ENCODE measurements at places on chromosomes 1 and 21.

DNA sequence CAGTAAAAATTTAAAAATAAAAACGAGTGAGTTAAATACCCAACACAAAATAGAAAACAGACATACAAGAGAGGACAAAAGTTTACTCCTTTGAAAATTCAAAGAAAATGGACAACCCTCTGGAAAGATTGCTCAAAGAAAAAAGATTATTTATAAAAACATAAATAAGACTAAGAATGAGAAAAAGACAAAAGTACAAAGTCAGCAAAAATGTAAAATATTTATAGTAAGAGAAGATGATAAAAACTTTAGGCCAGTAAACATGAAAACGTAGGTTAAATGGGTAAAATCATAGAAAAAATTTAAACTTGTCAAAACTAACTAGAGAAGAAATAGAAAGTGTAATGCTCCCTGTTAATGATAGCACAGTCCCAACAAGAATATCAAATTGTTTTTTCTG is 31.9 kb upstream of the SLC45A1 start:
- DNase-seq = no peak

DNA sequence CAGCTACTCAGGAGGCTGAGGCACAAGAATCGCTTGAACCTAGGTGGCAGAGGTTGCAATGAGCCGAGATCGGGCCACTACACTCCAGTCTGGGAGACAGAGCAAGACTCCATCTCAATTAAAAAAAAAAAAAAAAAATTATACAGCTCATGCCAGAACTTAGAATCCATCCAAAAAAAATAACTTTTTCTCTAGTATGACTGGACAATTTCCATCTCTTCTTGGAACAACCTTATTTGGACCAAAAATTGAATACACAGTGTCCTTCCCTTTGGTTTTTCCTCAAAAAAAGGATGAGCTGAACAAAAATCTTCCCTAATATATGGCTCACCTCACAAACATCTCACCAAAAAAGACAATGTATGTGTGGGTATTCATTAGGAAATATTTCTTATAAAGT is 73.7 kb downstream of the TOR3A start:
- no peak for DNase-seq

- DNase-seq = no peak
Observed at GRCh38 chr1:110533230-110533629, 14.3 kb upstream of the KCNA10 start.

- no peak for DNase-seq
Observed at GRCh38 chr1:3988431-3988830, 88.4 kb upstream of the C1orf174 start.

- no peak for DNase-seq
Observed at GRCh38 chr1:192797891-192798290, 10.9 kb upstream of the RGS2 start.

DNA sequence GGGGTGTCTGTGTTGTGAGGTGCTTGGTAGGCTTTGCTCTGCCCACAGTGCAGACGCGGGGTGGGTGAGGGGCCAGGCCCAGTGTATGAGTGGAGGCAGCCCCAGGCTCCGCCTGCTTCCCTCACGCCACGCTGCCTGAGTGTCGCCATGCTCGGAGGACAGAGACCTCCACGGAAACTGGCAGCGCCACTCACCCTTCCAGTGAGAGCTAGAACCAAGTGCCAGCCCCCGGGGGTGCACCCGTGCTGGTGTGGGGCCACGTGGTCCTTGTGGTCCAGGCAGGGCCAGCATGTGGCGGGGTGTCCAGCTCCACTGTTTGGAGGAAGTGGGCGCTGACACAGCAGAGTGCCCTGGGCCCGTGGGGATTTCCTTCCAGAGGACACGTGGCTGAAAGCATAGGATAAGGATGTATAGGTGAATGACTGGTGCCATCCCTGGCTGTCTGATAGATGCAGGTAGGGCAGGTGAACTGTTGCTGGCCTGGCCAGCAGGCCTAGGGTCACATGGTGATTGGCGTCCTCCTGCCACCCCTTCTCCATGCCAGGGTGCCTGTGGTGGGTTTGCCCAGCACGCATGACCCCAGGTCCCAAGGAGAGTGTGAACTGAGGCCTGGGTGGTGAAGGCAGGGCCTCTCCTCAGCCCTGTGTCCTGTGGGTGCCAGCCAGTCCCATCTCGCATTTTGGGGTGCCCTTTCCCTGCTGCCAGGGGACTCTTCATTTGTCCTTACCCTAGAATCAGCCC is 3.8 kb downstream of the LRRC3 start:
- no peak for DNase-seq

DNA sequence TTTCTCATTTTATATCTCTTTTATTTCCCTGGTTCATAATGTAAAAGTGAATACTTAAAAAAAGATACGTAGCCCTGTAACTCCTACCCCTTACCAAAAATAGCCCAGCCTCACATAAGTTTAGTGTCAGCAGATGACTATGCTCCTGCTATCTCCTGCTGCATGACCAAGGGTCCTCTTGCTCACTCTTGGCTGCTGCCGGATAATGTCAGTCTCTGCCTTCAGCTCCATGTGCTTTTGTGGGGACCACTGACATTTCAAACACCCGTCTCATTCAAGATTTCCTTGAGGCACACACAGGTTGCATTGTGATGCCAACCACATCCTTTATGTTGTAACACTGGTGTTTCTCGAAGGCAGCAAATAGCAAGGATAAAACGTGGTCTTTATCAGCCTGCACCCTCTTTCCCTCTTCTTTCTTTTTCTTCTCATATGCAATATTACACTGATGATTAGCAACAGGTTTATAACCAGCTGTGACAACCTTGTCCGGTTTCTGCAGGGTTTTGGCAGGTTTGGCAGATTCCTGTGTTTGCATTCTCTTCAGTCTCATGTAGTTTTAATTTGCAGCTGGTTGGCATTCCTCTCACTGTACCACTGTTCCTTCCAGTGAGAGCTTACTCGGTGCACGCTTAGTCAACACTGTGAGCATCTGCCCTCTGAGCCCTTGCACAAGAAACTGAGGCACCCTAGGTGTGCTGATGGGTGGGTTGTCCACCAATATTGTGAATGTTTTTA is 62.2 kb downstream of the ZNF684 start:
- no peak for DNase-seq

DNA sequence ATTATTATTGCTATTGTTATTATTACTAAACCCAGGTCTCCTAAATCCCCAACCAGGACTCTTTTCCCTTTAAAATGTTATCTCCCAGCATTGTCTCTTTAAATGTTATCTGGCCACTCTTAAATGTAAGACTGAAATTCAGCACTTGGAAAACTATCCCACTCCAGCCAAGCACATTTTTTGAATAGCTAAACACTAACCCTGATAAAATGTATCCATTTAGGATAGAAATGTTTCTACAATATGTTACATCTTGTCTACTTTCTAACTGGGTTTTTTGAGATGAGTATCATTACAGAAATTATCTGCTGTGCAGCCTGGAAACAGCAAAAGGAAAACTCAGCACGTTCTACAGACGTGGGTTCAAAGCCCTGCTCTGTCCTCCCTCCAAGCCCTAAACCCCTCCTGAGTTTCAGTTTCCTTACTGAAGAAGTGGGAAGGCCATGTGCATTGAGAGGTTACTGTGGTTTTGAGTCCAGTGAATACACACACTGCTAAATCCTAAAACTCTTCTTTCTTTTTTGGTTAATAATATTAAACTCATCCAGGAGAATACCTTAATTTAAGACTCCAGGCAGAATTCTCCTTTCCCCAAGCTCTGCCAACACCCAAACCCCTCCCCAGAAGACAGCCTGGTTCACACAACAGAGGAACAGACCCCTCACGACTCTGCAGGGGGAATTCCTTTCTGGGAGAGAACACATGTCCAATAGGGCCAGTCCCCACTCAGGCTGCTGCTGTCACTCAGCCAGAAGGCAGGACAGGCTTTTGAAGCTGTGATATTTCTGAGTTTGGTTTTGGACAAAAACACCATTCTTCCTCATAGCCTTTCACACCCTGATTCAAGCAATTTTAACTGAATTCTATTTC is 41.9 kb downstream of the HIVEP3 start:
- no peak for DNase-seq

DNA sequence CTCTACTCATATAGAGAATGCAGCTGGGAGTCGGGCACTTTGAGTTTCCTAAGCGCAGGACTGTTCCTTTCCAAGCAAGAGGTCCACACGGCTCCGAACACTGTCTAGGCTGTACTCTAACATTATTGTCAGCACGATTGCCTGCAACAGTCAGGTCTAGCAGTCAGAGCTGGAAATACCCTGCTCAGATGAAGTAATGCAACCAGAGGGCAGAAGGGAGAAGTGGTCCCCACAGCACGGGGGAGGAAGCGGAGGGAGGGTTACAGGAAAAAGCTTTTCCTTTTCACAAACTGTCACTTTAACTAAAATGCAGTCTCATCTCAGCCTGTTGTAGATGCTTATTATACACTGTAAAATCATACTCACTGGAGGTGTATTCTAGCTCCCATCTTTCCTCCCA is 98.9 kb upstream of the SLC44A3 start:
- no peak for DNase-seq

DNA sequence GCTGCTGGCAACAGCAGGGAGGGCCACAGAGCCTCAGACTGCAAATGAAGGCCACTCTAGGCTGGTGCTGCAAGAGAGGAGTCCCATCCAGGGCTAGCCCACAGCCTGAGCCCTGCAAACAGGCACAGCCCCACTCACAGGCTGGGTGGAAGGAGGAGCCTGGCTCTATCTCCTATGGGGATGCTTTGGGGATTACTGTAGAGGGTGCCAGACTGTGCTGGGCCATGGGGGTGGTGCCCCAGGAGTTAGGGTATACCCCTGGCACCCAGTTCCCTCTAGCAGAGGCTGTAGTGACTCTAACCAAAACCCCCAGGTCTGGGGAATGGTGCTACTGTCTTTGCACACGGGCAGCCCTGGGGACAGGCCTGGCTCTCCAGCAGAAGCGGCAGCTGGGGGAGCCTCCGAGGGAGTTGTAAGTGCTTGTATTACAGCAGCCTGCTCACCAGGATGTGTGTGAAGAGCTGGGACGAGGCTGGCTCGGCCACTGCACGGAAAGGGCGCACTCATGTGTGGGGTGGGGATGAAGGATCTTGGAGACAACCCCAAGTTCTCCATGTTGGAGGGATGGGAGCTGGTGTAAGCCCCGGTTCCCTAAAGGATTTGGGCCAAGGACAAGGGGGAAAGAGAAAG is 23.4 kb upstream of the EVA1B start:
- DNase-seq = no peak

GRCh38 chr1:61406467-61406866 is 318.5 kb downstream of the TM2D1 start:
- no peak for DNase-seq

GRCh38 chr1:205186191-205186590 is 25.3 kb downstream of the DSTYK start:
- no peak for DNase-seq

DNA sequence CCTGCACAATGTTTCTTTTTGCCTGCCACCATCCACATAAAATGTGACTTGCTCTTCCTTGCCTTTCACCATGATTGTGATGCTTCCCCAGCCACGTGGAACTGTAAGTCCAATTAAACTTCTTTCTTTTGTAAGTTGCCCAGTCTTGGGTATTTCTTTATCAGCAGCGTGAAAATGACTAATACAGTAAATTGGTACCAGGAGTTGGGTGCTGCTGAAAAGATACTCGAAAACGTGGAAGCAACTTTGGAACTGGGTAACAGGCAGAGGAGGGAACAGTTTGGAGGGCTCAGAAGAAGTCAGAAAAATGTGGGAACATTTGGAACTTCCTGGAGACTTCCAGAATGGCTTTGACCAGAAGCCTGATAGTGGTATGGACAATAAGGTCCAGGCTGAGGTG is 425.3 kb downstream of the GPATCH2 start:
- DNase-seq = no peak

GRCh38 chr1:180530501-180530900 is 28.1 kb upstream of the ACBD6 start:
- DNase-seq = no peak

- no peak for DNase-seq
Observed at GRCh38 chr1:107979088-107979487, 14.1 kb upstream of the VAV3 start.

DNA sequence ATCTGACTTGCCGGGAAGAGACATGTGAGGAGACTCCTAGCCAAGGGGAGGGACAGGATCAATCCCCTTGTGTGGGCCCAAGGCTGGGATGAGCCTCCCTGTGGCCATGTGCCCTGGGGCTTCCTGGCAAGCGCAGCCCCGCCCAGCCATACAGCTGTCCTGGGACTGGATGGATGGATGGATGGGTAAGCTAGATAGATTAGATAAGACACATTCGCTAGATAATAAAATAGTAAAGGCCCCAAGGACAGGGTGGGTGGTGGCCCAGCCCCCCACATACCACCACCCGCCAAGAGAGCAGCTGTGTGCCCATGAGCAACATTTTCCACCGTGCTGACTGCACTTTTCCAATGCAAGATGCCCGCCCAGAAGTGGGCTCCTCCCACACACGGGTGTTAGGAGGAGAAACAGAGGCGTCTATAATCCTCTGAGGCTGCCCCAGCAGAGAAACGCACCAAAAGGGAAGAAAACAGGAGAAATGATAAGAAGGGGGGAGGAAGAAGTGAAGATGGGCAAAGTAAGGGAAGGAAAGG is 25.1 kb downstream of the ZBTB17 start:
- DNase-seq = peak; percentile 84

GRCh38 chr1:205263580-205264190 is 35.9 kb downstream of the TMCC2 start:
- DNase-seq = no peak

GRCh38 chr1:228219245-228219961 is 11.6 kb downstream of the OBSCN start:
- no peak for DNase-seq

GRCh38 chr1:61083013-61083806 is 849 bp downstream of the NFIA start:
- DNase-seq = peak; percentile 17

- peak; percentile 26 for DNase-seq
Observed at GRCh38 chr1:44664730-44665370, 9.4 kb downstream of the TMEM53 start.

GRCh38 chr21:46179708-46180078 is 4.6 kb downstream of the SPATC1L start:
- DNase-seq = no peak

GRCh38 chr1:29657816-29658215 is 421.5 kb downstream of the PTPRU start:
- DNase-seq = no peak

Data from stimulated activated CD4-positive, alpha-beta T cell treated with anti-CD3 and anti-CD28 coated beads, Interleukin-1b, Interleukin-23, amount 100 ng/mL, for 4 hours (primary cell).